ENCODE measurements at places on chromosomes 6 and 20. TPM values are rescaled to one million over a fixed set of nuclear protein-coding genes. Genes with fewer than 3 reads are reported as not detected.

ATRN gene
- 50.3 TPM for total RNA-seq

SPEF1 gene
- total RNA-seq = not detected

ULBP3 gene
- not detected for total RNA-seq

AK9 gene
- total RNA-seq = 11.2 TPM

DNA sequence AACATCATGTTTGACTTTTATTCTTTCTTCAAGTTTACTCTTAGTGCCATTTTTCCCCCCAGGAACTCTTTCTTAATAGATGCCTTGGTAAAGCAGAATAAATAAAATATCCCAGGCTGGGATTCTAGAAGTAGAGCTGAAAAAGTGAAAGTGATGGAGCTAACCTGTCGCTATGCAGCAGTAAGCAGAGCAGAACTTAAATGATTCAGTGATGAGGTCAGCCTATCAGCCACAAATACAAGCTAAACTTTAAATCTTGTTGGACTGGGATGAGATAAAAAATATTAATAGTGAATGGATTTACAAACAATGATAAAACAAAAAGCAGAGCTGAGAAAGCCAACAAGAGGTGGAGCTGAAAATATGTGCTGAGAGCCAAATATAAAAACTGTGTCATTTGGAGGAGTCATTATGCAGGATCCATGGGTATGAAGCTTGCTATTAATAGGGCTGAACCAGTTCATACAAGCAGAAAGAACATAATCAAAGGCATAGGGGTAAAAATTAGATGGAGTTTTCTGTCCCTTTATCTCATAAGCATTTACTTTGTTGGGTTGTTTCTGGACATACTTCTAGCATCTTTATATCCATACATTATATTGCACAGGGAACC is 877.8 kb downstream of the EPHA7 start:
- H3K4me1 ChIP-seq = no peaks in the 10 kb centered on the region
- no peak for DNase-seq
- no peak overlapping the region for H3K27ac ChIP-seq

- no peak for DNase-seq
- no peaks in the 10 kb centered on the region for H3K36me3 ChIP-seq
- H3K27me3 ChIP-seq = no peaks in the 10 kb centered on the region
- H3K4me1 ChIP-seq = peaks cover 14% of the 10 kb centered on the region
These were observed 17.7 kb downstream of the SENP6 start for GRCh38 chr6:75619230-75619899.

- H3K27ac ChIP-seq = no peak overlapping the region
- H3K36me3 ChIP-seq = no peaks in the 10 kb centered on the region
- DNase-seq = no peak
- no peaks in the 10 kb centered on the region for H3K4me1 ChIP-seq
- H3K4me3 ChIP-seq = no peak overlapping the region
These were observed 333.8 kb downstream of the PKHD1 start for GRCh38 chr6:51753635-51754034.

- H3K4me3 ChIP-seq = no peak overlapping the region
- no peaks in the 10 kb centered on the region for H3K27me3 ChIP-seq
- no peak overlapping the region for H3K27ac ChIP-seq
- DNase-seq = no peak
- H3K4me1 ChIP-seq = no peaks in the 10 kb centered on the region
These were observed 577.2 kb upstream of the FLRT3 start for GRCh38 chr20:14914633-14915032.

DNA sequence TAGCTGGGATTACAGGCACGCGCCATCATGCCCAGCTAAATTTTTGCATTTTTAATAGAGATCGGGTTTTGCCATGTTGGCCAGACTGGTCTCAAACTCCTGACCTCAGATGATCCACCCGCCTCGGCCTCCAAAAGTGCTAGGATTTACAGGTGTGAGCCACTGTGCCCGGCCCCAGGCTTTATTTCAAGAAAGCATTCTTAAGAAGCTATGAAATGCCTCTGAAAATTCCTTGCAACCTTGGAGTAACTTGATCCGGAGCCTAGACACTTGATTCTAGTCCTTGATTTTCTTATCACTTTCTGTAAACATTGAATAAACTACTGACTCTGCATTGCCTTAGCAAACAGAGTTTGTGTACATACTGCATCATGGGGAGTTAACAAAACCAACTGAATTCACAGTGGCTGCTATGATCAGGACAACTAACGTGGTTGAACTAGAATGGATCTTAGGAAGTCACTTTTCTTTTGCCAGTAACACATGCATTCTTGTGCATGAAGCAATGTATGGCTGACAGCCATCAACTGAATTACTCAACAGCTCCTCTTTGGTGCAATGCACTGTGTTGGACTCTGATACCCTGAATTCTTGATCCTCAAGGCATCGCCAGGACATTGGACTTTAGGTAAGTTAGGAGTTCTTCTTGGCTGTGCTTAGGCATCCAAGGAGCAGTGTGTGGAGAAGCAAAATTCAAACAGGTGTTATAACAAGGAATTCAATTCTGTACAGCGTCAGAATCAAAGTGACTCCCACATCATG is 102.8 kb upstream of the TMEM170B start:
- no peaks in the 10 kb centered on the region for H3K27me3 ChIP-seq
- H3K4me3 ChIP-seq = no peak overlapping the region
- H3K4me1 ChIP-seq = no peaks in the 10 kb centered on the region
- no peaks in the 10 kb centered on the region for H3K36me3 ChIP-seq

DNA sequence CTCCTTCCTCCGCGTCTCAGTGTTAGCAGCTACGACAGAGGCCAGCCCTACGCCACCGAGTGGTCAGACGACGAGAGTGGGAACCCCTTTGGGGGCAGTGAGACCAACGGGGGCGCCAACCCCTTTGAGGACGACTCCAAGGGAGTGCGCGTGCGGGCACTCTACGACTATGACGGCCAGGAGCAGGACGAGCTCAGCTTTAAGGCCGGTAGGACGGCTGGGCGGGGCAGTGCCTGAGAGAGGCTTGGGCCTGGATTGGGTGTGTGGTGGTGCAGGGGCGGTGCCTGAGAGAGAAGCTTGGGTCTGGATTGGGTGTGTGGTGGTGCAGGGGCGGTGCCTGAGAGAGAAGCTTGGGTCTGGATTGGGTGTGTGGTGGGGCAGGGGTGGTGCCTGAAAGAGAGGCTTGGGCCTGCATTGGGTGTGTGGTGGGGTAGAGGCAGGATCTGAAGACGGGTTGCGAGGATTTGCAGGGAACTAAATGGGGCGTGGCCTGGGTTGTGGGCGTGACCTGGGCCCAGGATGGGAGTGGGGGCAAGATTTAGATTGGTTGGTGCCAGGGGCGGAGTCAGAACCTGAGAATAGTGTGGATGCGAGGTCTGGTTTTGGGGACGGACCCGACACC is 24.4 kb downstream of the SPDEF start:
- no peak for DNase-seq
- H3K4me3 ChIP-seq = no peak overlapping the region
- H3K36me3 ChIP-seq = no peaks in the 10 kb centered on the region
- H3K27me3 ChIP-seq = no peaks in the 10 kb centered on the region

GRCh38 chr6:11951868-11952267 is 60.2 kb upstream of the HIVEP1 start:
- no peak overlapping the region for H3K27ac ChIP-seq
- H3K36me3 ChIP-seq = no peaks in the 10 kb centered on the region
- no peak overlapping the region for H3K4me3 ChIP-seq

- no peaks in the 10 kb centered on the region for H3K36me3 ChIP-seq
- no peak overlapping the region for H3K4me3 ChIP-seq
- H3K27me3 ChIP-seq = no peaks in the 10 kb centered on the region
- no peaks in the 10 kb centered on the region for H3K4me1 ChIP-seq
- DNase-seq = no peak
These were observed 71.3 kb downstream of the SLC22A3 start for GRCh38 chr6:160419488-160419887.

Measured in Peyer's patch (tissue), 4 donors.